ENCODE measurements at places on chromosomes 2 and 18.

- DNase-seq = no peak
These were observed 24.2 kb downstream of the HPCAL1 start for GRCh38 chr2:10326707-10327594.

DNA sequence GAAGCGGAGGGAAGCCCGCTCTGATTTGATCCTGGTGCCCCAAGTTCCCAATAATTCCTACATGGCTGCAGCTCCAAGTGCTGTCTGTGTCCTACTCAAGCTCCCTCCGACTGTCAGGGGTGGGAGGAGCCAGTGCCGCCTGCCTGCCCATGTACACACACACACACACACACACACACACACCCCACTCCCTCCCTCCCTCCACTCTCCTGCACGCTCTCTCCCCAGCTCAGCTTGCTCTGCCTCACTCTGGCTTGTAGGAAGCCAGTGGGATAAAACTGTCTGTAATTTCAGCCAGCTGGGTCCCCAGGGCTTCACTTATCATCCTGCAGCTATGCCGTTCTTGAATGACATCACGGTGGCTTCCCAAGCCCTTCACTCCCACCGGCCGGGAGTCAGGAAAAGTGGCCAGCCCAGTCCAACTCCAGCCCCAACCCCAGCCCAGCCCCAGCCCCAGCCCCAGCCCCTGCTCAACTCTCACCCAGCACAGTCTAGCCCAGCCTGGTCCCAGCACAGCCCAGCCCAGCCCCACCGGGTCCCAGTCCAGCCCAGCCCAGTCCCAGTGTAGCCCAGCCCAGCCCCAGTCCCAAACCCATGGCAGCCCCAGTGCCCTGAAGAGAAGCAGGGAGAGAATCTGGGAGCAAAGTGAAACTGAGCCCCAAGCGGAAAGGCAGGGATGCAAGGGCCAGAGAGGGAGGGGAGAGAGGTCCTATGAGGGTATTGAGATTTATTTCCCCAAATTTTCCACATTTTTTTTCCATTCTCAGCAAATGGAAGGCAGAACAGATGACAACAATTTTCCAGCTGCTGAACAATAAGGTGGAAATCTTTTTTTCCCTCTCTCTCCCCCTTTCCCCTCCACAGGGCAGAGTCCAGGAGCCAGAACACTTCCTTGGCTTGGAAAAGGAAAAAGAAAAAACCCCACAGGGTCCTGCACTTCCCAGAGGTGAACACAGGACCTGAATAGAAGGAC lies 144.0 kb downstream of the TNS1 start:
- DNase-seq = no peak

GRCh38 chr2:196195302-196195701 lies 23.9 kb upstream of the STK17B start:
- no peak for DNase-seq

DNA sequence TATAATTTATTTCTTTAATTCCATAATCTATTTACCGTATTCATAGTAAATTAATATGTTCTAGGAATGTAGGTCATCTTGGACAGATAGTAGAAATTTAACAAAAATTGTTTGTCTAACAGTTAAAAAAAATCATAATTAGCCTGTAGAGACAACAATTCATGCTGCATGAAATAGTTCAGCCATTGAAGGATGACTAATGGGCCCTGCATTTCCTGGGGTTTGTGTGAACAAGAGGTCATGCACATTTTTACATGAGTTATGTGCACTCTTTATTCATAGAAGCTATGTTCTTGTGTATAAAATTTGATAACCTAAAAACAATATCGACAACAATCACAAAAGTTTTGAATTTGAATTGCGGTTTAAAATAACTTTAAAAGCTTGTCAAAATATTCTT lies 1663.6 kb downstream of the SUCLG1 start:
- DNase-seq = no peak

DNA sequence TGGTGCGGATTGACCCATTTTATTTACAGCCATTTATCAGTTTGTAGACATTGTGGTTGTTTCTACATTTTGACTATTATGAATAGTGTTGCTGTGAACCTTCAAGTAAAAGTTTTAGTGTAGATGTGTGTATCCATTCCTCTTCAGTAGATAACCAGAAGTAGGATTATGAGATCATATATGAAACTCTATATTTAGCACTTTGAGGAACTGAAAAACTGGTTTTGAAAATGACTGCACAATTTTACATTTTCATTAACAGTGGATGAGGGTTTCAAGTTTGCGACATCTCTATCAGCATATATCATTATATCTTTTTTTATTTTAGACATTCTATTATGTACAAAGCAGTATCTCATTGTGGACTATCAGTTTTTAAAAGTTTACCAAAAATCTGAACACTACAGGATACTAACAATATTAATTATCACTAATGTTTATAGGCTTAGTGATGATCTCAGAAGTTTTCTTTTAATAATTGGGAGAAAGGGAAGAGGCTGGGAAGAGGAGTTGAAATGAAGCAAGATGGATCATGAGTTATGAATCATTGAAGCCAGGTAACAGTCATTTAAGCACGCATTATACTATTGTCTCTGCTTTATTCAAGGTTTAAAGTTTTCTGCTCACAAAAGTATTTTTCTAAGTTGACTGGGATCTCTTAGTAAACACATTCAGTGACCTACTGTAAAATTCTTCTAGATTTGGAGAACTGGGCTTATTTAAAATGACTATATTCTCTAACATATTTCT lies 329.0 kb upstream of the LRATD1 start:
- DNase-seq = no peak

DNA sequence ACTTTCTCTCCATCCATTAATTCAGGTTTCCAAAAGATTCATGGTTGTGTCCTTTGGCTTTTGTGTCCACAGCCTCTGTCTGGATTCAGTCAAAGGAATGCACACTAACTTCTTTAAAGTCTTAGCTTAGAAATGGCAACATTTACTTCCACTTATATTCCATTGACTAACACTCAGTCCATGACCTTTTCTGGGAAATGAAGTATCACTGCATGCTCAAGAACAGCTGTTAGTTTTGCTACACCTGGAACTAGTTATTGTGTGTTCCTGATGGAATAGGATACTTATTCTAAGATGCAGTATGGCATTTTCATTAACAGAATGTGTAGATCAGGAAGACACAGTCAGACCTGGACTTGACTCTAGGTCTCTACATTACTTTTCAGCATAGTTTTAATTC lies 88.8 kb downstream of the KYNU start:
- DNase-seq = no peak

- no peak for DNase-seq
These were observed 202.4 kb downstream of the TWIST2 start for GRCh38 chr2:239050252-239050649.

GRCh38 chr2:186135686-186136085 lies 350.4 kb upstream of the ZC3H15 start:
- DNase-seq = no peak

GRCh38 chr2:237723602-237724001 lies 75.0 kb upstream of the RBM44 start:
- DNase-seq = no peak

- DNase-seq = no peak
These were observed 422 bp upstream of the MRPL53 start for GRCh38 chr2:74472945-74473258.

DNA sequence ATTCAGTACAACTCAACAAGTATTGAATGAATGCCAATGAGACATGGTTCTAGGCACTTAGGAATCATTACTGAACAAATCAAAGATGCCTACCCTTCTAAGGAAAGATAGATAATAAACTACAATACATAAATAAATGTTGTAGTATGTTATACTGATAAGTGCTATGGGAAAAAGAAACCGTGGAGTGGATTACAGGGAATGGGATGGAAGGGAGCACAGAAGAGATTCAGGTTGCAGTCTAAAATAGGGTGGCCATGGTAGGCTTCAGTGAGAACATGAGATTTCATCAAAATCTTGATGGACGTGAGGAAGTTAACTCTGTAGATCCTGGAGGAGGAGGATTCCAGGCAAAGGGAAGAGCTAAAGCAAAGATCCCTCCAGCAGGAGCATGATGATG lies 17.9 kb upstream of the CREB1 start:
- DNase-seq = no peak

DNA sequence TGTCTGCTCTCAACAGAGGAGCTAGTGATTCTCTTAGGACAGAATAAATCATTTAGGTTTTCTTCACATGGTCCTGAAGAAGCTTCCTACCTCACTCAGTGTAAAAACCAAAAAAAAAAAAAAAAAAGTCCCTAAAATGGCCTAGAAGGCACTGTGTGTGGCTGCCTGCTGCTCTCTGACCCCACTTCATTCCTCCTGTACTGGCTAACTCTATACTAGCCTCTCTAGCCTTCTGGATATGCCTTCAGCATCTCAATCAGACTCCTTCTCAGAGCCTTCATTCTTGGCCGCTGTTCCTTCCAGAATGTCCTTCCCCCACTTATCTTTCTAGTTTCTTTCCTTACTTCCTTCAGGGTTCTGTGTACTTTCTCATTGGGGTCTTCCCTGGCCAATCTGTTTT lies 82.1 kb downstream of the CERS6 start:
- no peak for DNase-seq

- no peak for DNase-seq
These were observed 13.5 kb upstream of the ZAP70 start for GRCh38 chr2:97699765-97700444.

DNA sequence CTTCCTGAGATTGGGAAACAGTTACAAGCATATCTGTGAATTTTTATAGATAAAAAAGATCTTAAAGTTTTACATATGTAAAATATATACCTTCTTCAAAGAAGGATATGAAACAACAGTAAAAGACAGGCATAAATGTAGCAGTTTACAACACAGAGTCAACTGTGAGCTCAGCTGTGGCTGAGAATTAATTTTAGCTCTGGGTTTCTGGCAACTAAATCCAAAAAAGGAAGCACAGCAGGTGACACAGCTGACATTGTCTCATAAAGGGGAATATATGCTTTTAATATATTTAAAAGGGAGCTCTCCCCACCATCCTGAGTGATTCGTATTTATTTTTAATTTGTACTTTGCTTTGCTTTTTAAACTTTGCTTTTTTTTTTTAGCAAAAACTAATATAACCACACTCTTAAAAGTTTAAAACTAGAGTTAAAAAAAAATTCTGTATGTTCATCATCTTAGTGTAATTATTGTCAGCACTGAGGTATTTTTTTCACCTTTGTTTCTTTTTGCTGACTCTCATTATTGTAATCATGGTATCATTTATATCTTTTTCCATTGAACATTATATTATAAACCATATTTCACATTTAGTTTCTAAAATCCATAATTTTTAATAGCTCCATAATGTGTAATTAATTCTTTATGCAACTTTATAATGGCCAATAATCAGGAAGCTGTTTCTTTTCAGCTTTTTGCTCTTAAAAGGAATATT lies 6.7 kb downstream of the TUBB6 start:
- no peak for DNase-seq

DNA sequence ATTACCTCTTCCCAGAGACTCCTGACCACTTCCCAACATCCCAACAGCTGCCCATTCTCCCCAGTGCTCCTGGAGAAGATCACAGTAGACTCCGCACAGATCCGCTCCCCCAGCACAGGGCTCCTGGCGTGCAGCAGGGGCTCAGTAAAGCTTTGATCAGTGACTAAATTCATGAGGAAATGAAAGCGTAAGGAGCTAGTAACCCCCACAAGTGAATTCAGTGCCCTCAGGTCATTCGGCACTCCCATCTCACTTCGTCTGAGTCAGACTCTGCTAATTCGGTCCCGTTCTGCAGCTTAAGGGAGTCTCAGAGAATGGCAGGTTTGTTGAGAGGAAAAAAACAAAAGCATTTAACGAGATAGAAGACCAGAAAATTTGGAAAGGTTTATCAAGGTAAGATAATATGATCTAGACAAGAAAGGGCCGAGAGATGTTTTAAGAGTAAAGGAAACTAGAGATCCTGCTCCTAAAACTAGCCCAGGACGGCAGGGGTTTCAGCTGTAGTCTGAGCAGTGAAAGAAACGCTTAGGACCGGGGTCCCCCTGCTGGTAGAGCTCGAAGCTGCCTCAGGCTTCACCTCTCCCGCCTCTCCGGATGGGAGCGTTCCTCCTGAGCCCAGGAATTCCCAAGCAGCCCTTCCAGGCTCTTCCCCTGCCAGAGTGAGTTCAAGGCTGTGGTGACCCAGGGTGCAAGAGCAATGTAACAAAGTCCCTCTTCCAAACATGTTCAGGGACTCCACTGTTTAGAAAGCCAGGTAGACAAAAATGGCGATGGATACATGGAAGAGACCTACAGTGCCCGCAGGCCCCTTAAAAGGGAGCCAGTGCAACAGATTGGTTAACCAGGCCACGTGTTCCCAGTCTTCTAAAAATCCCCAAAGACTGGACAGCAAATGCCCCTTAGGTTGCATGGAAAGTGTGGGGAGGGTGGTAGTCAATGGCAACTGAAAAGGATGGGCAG lies 127.3 kb downstream of the DNER start:
- DNase-seq = no peak

- DNase-seq = no peak
These were observed 15.0 kb upstream of the INO80C start for GRCh38 chr18:35512761-35513160.

GRCh38 chr18:52140986-52141385 lies 199.0 kb upstream of the DCC start:
- DNase-seq = no peak

DNA sequence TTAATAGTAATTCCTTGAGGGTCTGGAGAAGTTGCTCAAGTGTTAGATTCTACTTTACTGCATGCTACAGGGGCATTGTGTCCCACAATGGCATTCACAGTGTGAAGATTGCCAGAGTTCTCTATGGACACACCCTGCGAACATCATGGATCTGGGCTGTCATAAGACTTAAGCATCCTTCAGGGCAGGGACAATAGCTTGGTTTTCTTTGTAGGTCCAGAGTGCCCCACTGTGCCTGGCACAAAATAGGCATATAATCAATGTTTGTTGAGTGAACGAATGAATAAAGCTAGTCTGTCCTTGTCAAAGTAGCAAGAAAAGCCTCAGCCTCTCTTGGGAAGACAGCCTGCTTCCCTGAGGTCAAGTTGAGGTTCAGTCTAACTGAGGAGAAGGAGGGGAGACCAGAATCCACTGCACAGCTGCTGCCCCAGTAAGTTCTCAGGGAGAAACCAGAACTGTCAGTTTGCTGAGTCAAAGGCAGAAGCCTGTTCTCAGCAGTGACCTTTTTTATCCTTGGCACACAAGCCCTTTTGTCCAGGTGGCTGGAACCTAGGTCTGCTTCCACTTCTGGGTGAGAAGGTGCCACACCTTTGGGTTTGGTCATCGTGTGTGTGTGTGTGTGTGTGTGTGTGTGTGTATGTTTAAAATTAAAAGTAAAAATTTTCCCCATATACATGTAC lies 15.0 kb downstream of the INPP4A start:
- no peak for DNase-seq

DNA sequence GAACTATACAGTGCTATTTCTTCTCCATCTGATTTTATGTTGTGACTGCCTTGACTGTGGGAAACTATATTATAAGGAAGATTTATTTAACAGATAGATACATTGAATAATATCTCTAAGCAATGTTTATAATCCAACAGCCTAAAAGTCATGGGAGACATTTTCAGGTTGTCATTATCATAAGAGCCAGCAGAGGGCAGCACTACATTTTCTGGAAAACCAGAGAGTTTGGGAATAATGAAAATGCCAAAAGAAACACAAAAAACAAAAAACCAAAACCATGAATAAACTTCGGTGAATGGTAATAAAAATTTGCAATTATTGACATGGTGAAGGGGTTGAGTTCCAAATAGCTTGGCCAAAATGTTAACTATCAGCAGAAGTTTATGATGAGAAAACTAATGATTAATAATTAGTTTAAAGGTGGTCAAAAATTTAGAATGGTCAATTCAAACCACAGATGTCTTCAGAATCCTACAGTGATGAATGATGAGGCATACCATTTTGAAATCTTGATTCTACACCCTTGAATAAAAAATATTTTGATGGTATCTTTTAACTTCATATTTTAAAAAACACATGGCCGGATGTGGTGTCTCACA lies 4.7 kb downstream of the EEF1B2 start:
- DNase-seq = no peak
